ENCODE measurements at places on chromosomes 13 and 19.

GRCh38 chr19:803686-804418, 6.6 kb downstream of the PTBP1 start:
- DNase-seq: no peak
- no peak overlapping the region for H3K27ac ChIP-seq
- H3K4me3 ChIP-seq: no peak overlapping the region
- H3K36me3 ChIP-seq: peaks cover 53% of the 10 kb centered on the region

GRCh38 chr13:43389983-43390382, 366.6 kb downstream of the DNAJC15 start:
- H3K27me3 ChIP-seq: peaks cover 2% of the 10 kb centered on the region
- no peak overlapping the region for H3K4me3 ChIP-seq
- no peaks in the 10 kb centered on the region for H3K4me1 ChIP-seq
- no peak overlapping the region for H3K27ac ChIP-seq

- peak overlapping the region; percentile 72 for H3K4me3 ChIP-seq
- H3K36me3 ChIP-seq: peaks cover 18% of the 10 kb centered on the region
- H3K4me1 ChIP-seq: peaks cover 60% of the 10 kb centered on the region
- peak overlapping the region; percentile 25 for H3K27ac ChIP-seq
- DNase-seq: no peak
These were observed 739 bp downstream of the EIF3G start for GRCh38 chr19:10118960-10119359.

DNA sequence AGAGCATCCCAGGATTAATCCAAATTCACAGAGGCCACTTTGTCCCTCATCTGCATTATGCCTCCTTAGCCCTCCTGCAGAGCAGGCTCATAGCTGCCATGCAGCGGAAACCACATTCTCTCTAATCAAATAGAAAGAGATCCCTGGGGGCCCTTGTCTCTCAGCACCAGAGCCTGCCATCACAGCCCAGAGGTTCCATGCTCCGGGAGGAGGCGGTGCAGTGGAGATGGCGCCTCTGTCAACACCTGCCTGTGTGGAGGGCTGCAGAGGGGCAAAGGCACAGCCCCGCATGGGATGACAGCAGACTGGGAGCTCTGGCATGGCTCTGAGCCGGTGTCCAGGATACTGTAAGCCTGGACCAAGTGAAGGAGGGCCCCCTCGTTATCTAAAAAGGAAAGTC, 111.3 kb downstream of the SLC7A1 start:
- no peak overlapping the region for H3K4me3 ChIP-seq
- H3K4me1 ChIP-seq: no peaks in the 10 kb centered on the region
- no peaks in the 10 kb centered on the region for H3K36me3 ChIP-seq
- no peak overlapping the region for H3K27ac ChIP-seq
- peaks cover 14% of the 10 kb centered on the region for H3K27me3 ChIP-seq

- H3K4me1 ChIP-seq: no peaks in the 10 kb centered on the region
- no peak overlapping the region for H3K27ac ChIP-seq
- no peaks in the 10 kb centered on the region for H3K27me3 ChIP-seq
- no peak for DNase-seq
- H3K4me3 ChIP-seq: no peak overlapping the region
These were observed 819.2 kb downstream of the LIG4 start for GRCh38 chr13:107395927-107396662.

DNA sequence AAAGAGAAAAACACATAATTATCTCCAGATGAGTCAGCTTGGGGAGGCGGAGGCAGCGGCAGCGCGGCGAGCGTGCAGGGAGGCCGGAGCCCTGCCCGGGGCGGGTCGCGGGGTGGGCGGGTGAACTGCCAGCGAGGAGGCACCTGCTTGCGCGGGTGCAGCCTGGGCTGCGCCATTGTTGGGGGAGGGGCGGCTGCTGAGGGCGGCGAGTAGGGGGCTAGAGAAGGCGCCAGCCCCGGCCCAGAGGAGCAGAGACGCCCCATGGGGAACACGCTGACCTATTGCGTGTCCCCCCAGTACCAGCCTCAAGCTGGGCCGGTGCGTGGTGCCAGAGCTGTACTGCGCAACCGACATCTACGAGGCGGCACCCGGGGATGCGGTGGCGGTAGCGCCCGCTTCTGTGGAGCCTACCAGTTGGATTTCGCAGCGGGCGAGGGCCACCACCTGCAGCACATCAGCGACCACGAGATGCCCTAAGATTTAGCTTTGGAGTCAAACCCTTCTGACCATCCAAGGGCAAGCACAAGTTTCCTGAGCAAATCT, 16.7 kb downstream of the ZNF100 start:
- H3K36me3 ChIP-seq: peaks cover 12% of the 10 kb centered on the region
- no peak overlapping the region for H3K4me3 ChIP-seq
- no peak for DNase-seq
- no peaks in the 10 kb centered on the region for H3K4me1 ChIP-seq
- H3K27me3 ChIP-seq: no peaks in the 10 kb centered on the region

DNA sequence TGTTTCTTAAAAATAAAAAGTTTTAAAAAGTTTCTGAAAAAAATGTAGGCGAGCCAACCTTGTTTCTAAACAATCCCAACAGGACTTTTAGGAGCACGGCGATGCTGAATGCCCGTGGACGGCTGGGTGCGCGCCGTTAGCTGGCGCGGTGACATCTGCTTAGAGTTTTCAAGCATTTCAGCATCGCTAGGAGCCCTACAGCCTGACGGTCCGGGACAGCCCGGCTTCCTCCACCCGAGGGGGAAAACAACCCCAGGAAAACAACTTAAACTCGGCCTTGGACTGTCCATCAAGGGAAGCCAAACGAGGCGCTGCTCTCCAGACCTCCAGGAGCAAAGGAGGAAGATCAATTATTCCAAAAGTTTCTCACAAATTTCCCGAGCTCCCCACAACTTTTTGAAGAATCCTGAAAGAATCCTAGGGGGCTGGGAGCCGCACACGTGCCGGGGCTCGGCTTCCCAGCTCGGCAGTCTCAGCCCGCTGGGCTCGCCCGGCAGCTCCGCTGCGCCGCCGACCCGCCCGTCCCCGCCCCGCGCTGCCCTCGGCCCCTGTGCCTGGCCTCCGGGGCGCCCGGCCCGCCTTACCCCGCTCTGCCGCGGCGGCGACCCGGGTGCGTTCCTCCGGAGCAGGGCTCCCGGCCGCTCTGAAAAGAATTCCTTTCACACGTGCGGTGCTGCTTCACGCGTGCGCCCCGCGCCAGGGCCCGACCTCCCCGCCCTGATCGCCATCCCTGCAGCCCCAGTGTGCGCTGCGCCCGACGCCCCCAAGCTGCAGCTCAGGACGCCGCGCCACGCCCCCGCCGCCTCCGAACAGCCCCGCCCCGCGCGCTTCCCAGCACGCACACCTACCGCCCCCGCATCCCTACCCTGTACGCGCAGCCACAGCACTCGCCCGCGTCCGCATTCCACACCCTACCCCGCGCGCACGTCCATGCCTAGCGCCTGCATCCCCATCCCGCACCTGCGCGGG, at the start of gene GJA3:
Gene GJA3, minus strand, starts transcription at position 747 of the 969 bp plus-strand sequence. CDS start 17,764 bp downstream, outside the sequence.
- H3K36me3 ChIP-seq: no peaks in the 10 kb centered on the region
- peak; percentile 35 for DNase-seq
- H3K4me3 ChIP-seq: peak within 1 kb of the TSS; percentile 43
- no peak within 1 kb of the TSS for H3K27ac ChIP-seq
- H3K27me3 ChIP-seq: peaks cover 19% of the 10 kb centered on the region

DNA sequence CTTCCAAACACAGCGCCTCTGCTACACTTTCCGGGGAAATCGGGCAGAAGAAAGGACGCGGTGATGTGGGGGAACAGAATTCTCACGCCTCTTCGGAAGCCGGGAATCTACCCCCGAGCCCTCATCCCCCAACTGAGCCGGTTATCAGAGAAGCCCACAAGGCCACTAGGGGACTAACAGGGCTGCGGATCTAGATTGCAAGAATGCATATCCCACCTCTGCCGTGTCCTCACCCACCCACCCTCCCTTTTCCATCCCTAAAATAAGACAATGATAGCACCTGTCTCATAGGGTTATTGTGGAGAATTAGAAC, 1.1 kb downstream of the IGFLR1 start:
- peaks cover 17% of the 10 kb centered on the region for H3K4me1 ChIP-seq
- H3K27ac ChIP-seq: peak overlapping the region; percentile 87
- H3K4me3 ChIP-seq: peak overlapping the region; percentile 68
- peaks cover 6% of the 10 kb centered on the region for H3K36me3 ChIP-seq
- no peak for DNase-seq

GRCh38 chr13:98761126-98761985, 8.9 kb upstream of the SLC15A1 start:
- H3K4me1 ChIP-seq: no peaks in the 10 kb centered on the region
- H3K4me3 ChIP-seq: no peak overlapping the region
- H3K36me3 ChIP-seq: no peaks in the 10 kb centered on the region

DNA sequence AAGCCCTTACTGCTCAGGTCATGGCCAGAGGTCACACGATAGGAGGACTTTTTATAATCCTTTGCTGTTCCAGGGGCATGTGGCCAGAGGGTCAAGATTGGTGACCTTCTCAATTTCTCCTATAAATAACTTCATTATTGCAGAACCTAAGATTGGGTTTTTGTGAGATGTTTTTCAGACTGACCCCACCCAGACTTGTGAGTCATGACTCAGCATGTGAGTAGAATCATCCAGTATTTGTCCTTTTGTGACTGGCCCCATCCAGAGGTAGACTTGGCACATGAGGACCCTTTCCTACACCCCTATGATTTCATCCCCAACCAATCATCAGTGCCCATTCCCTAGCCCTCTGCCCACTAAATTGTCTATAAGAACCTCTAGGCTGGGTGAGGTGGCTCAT, 84.5 kb upstream of the ABCC4 start:
- H3K4me3 ChIP-seq: no peak overlapping the region
- no peaks in the 10 kb centered on the region for H3K36me3 ChIP-seq
- H3K27me3 ChIP-seq: no peaks in the 10 kb centered on the region
- no peak for DNase-seq
- no peaks in the 10 kb centered on the region for H3K4me1 ChIP-seq
- H3K27ac ChIP-seq: no peak overlapping the region

GRCh38 chr13:113864273-113864890, 506 bp upstream of the GAS6 start:
- H3K36me3 ChIP-seq: no peaks in the 10 kb centered on the region
- H3K27me3 ChIP-seq: peaks cover 58% of the 10 kb centered on the region
- peak overlapping the region; percentile 47 for H3K4me3 ChIP-seq

DNA sequence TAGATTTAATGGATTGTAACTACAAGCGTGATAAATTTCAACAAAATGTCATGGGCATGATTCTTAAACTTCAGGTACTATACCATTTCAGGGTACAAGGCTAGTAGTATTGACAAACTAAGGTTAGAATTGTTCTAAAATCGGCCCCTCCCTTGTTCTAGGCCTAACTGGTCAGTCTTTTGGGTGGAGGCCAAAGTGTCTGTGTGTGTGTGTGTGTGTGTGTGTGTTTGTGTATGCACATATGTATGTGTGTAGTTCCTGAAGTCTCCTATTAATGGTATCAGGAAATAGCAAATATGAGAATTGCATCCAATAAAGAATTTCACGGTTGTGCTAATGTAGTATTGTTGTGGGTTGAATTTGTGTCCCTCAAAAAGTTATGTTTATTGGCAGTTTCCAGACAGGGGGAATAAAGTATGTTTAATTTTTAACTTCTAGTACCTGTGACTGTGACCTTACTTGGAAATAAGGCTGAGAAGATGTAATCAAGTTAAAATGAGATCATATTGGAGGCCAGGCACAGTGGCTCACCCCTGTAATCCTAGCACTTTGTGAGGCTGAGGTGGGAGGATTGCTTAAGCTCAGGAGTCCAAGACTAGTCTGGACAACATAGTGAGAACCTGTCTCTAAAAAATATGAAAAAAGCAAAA, 119.2 kb downstream of the KLF5 start:
- no peak overlapping the region for H3K4me3 ChIP-seq
- H3K27ac ChIP-seq: no peak overlapping the region
- no peaks in the 10 kb centered on the region for H3K36me3 ChIP-seq
- no peak for DNase-seq
- no peaks in the 10 kb centered on the region for H3K4me1 ChIP-seq
- peaks cover 2% of the 10 kb centered on the region for H3K27me3 ChIP-seq

GRCh38 chr19:15062036-15062435, 12.8 kb downstream of the CASP14 start:
- no peak overlapping the region for H3K4me3 ChIP-seq
- H3K4me1 ChIP-seq: no peaks in the 10 kb centered on the region
- H3K36me3 ChIP-seq: no peaks in the 10 kb centered on the region
- no peak overlapping the region for H3K27ac ChIP-seq

- no peak overlapping the region for H3K27ac ChIP-seq
- no peaks in the 10 kb centered on the region for H3K27me3 ChIP-seq
- peaks cover under 1% of the 10 kb centered on the region for H3K4me1 ChIP-seq
- H3K36me3 ChIP-seq: no peaks in the 10 kb centered on the region
These were observed 33.2 kb upstream of the KATNAL1 start for GRCh38 chr13:30340331-30341250.

DNA sequence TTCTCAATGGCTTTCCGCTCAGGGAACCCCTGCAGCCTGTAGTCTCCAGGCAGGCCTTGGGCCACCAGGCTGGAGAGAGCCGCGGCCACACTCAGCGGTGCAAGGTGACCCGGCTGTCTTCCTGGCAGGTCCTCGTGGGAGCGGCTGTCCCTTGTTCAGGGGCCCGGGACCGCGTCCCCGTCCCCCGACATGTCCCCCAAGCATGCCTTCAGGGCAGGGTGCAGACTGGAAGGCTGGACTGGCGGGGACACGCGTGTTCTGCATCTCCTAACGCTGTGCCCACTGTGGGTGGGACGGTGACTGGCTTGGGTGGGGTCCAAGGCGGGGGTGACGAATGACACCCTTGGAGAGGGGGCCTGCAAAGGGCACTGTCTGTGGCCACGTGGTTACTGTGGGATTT, 93.6 kb downstream of the WTIP start:
- H3K4me1 ChIP-seq: no peaks in the 10 kb centered on the region
- H3K27ac ChIP-seq: no peak overlapping the region
- no peak for DNase-seq

DNA sequence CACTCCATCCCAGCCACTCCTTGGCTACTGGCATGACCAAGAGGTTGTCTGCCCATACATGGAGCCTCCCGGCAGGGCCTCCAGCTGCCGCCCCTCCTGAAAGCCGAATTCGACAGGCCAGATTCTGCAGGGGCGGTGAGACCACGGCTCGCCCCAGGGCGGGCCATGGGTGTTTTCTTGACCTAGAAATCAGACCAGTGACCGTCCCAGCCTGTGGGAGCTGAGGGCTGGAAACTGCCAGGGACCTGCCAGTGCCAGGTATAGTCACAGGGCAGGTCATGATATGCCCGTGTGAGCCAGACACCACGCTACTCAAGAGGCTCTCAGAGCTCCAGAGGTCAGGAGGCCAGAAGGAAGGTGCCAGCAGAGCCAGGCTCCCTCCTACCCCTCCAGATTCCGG, 16.8 kb downstream of the DAPK3 start:
- no peak overlapping the region for H3K27ac ChIP-seq
- H3K4me3 ChIP-seq: no peak overlapping the region
- no peaks in the 10 kb centered on the region for H3K27me3 ChIP-seq
- DNase-seq: no peak
- H3K4me1 ChIP-seq: peaks cover 2% of the 10 kb centered on the region
- H3K36me3 ChIP-seq: peaks cover 7% of the 10 kb centered on the region

GRCh38 chr13:113110048-113110851, 4.7 kb downstream of the F7 start:
- H3K27ac ChIP-seq: no peak overlapping the region
- H3K36me3 ChIP-seq: no peaks in the 10 kb centered on the region
- peaks cover 43% of the 10 kb centered on the region for H3K27me3 ChIP-seq

DNA sequence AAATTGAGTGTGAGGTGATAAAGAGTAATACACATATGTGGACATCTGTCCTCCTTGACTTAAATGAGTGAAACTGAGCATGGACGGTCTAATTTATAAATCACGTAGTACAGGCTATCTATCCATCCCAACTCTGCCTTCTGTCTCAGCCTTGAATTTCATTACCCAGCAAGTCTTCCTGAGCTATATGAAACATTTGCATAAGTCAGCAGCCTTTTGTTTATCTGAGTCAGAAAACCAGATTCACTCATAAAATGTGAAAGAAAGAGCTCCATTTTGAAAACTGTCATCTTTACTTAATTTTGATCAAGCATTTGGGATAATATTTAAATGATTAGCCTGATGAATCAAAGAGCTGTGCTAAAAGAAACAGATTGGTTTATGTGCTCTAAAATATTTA, 197.9 kb downstream of the LHFPL6 start:
- no peaks in the 10 kb centered on the region for H3K4me1 ChIP-seq
- no peak overlapping the region for H3K4me3 ChIP-seq
- H3K27ac ChIP-seq: no peak overlapping the region
- H3K27me3 ChIP-seq: no peaks in the 10 kb centered on the region
- H3K36me3 ChIP-seq: no peaks in the 10 kb centered on the region

Data from T-cell (primary cell).